AML-193 (cell line): ENCODE measurements at places on chromosomes 6 and 20.

- no peak for DNase-seq
Observed at GRCh38 chr6:153047386-153047785, 44.9 kb upstream of the MTRF1L start.

DNA sequence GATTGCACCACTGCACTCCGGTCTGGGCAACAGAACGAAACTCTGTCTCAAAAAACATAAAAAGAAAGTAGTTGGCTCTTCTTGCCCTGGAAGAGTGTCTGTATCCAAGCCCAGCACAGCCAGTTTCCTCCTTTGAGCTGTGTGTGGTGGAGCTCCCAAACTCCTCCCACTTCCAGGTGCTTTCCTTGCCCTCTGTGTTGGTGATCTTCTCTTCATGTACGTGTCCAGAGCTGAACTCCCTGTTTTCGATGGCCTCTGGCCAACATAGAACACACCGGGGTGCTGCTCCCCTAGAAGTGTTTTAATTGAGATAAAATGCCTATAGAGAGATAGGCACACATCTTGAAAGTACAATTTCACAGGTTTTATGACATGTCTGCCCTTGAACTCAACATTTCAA is 16.7 kb upstream of the SGK2 start:
- no peak for DNase-seq

GRCh38 chr6:1841136-1841535 is 231.4 kb downstream of the FOXC1 start:
- DNase-seq = no peak

DNA sequence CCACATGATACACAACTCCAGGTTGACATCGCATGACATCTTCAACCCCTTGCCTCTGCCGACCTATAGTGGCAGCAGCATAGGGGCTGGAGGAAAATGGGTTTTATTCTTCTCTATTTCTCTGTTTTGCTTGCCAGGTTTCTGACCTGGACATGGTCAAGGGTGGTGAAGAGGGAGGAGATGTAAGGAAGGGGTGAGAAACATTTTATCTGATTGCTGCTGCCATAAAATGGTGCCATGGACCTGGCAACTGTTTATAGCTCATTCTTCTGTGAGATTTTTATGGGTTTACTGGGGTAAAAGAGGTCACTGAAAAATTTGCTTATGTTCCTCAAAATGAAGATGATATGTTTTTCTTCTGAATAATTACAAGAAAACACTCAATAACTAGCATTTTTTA is 266.7 kb upstream of the FOXQ1 start:
- no peak for DNase-seq

DNA sequence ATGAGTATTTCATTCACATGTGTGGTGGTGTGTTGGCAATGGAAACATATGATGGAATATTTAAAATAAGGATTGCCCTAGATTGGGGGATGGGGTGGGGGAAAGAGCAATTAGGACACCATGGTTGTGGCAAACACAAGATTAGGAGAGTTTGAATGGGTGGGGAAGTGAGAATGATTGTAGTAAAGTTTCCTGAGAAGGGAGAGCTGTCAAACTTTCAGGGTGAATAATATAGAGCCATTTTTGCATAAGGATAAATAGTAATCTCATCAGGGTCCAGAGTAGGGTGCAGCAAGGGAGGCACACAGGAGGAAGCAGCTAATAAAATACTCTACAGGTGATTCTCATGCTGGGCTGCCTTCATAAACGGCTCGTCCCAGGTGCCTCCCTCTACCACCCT is 294.9 kb upstream of the MARCKS start:
- no peak for DNase-seq

GRCh38 chr6:45689926-45690615 is 312.3 kb upstream of the SUPT3H start:
- DNase-seq = no peak

DNA sequence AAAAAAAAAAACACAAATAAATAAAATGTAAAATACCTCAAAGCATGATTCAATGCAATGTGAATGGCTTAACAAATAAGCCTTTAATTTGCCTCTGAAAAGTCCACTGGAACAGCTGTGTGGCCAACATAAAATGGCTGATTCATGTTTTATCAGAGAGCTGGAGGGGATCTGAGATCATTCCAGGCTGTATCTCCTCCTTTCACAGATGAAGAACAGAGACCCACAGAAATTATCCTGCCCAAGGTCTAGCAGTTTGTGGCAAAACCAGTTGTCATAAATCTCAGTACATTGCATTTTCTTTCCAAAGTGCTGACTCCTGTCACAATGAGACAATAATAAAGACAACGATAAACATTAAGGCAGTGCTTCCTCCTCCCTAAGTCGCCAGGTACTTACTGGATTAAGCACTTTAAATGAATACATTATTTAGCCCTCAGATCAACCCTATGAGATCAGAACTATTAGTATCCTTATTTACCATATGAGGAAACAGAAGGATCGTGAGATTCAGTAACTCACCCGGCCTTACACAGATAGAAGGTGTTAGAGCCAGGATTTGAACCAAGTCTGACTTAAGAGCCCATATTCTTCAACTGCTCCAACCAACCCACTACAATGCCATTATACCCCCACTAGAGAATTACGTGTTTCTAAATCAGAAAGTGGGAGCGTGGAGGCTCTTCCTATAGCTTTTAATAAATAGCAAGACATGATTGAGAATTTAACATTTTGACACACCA is 118.3 kb downstream of the KIF13A start:
- DNase-seq = no peak

GRCh38 chr6:14966096-14966905 is 279.6 kb upstream of the JARID2 start:
- no peak for DNase-seq

DNA sequence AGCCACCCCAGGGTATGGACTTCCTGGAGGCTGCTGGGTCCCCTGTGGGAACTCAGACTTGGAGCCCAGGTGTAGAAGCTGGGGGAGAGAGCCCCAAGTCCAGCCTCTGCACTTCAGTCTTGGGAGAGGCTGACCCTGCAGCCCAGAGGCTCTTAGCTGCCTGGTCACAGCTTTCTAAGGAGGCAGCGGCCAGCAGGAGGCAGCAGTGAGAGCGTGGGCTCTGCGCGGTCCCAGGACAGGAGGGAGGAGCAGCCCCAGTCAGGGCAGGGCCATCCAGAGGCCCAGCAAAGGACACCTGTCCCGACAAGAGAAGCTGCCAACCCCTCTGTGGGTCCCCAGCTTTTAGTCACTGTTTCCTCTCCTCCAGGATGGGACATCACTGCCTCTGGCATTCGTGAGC is 9.4 kb downstream of the TREML2 start:
- DNase-seq = peak; percentile 62

GRCh38 chr6:116201538-116201937 is 52.3 kb downstream of the TSPYL4 start:
- DNase-seq = no peak

DNA sequence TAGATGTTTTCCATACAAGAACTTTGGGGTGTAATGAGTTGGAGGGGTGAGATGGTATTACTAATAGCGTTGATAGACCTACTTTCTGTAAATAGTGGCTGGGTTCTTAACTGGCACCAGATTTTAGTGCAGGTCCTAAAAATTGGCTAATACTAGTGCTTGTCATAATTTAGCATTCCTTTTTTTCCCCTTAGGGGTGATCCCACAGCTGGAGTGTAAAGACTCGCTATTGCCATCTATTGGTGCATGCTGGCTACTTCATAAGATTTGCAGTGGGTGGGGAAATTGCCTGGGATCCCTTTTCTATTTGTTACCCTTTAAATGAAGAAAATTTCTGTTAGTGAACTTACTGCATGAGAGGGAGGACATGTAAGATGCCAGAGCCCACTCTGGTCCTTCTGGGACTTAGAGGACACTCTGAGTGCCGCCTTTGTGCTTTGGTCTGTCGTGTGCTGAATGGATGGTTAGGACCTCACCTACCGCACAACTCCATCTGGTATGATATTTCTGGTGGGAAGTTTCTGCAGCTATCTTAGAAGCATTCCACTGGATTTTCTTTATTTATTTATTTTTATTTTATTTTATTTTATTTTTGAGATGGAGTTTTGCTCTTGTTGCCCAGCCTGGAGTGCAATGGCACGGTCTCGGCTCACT is 195.5 kb downstream of the JARID2 start:
- peak; percentile 80 for DNase-seq

DNA sequence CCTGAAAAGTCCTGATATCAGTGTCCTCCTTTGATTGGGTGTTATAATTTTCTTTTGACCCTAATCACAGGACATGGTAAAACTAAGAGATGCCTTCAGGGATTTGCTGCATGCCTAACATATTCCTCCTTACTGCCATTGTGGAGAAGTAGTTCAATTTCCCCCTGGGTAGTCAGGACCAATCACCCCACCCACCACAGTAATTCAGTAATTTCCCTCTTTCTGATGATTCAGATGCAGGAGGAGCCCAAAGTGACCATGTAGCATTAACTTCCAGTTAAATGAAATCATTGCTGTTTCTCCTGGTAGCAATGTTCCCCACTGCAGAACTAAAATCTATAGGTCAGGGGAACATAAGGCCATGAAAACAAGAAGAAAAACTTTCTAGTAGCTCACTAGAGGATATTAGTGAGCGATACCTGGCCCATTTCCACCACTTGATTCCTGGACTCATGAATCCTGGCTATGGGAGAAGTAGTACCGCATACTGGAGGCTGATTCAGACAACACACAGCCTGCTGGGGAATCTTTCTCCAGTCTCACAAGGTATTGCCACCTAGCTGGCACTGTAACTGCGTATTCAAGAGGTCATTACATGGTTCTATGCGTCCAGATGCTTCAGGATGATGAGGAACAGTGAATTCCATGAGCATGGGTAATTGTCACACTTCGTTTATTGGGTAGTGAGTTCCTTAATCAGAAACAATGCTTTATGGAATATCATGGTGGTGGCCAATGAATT is 561.2 kb downstream of the HAO1 start:
- DNase-seq = no peak

- no peak for DNase-seq
Observed at GRCh38 chr6:23414922-23415321, 711.1 kb upstream of the NRSN1 start.

DNA sequence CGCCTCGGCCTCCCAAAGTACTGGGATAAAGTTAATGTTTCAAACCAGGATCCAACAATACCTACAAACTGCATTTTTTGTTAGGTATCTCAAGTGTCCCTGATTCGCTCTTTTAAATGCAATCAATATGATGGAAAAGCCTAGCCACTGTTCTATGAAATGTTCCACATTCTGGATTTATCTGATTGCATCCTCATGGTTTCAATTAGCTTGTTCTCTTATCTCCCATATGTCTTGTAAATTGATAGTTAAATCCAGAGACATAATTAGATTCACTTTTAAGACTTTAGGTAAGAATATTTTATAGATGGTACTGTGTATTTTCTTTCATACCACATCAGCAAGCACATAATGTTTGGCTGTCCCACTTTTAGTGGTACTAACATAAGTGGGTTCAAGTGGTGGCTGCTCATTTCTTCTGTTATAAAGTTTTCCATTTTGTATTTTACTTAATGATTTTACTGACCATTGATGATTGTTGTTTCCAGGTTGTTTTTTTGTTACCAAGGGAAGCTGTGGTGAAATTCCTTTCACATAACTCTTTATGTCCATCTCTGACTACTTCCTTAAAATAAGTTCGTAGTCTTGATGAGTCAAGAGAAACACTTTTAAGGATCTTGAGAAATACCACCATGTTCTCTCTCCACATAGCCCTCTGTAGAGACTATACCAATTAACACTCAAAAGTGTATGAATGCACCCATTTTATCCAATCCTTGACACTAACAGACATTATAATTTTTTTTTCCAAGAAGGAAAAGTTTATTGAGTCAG is 40.5 kb downstream of the RNGTT start:
- peak; percentile 74 for DNase-seq

DNA sequence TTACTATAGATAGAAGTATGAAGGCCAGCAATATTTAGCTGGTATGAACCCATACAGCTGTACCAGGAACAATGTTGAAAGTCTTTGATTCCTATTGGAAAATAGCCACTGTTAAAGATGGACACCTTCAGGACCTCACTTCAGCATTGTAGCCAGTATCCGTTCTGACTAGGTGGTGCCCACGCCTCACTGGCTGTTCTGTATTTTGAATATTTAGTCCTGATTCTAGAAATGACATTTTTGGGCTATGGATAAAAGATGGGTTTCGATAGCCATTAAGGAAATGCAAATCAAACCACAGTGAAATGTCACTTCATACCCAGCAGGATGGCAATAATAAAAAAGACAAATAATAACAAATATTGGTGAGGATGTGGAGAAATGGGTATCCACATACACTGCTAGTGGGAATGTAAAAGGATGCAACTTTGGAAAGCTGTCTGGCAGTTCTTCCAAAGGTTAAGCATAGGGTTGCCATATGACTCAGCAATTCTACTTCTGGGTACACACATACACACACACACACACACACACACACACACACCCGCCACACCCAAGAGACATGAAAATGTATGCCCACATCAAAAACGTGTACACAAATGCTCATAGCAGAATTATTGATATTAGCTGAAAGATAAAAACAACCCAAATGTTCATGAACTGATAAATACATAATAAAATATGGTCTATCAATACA is 56.8 kb downstream of the UTRN start:
- DNase-seq = no peak

DNA sequence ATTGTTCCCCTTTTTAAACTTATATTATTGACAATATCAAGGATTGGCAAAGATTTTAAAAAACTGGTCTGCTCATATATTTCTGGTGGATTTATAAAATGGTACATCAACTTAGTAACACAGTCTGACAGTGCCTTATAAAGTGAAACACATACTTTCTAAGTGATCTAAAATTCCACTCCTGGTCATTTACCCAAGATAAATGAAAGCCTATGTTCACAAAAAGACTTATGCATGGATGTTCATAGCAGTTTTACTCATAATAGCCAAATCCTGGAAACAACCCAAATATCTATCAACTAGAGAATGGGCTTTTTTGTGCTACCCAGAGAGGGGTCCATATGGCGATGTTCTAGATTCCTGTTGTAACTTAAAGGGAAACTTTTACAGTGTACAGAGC is 222.4 kb upstream of the FAM83B start:
- DNase-seq = no peak

GRCh38 chr20:57384953-57385761 is 6.0 kb upstream of the RBM38 start:
- no peak for DNase-seq

GRCh38 chr6:111581957-111582356 is 23.7 kb downstream of the TRAF3IP2 start:
- no peak for DNase-seq

DNA sequence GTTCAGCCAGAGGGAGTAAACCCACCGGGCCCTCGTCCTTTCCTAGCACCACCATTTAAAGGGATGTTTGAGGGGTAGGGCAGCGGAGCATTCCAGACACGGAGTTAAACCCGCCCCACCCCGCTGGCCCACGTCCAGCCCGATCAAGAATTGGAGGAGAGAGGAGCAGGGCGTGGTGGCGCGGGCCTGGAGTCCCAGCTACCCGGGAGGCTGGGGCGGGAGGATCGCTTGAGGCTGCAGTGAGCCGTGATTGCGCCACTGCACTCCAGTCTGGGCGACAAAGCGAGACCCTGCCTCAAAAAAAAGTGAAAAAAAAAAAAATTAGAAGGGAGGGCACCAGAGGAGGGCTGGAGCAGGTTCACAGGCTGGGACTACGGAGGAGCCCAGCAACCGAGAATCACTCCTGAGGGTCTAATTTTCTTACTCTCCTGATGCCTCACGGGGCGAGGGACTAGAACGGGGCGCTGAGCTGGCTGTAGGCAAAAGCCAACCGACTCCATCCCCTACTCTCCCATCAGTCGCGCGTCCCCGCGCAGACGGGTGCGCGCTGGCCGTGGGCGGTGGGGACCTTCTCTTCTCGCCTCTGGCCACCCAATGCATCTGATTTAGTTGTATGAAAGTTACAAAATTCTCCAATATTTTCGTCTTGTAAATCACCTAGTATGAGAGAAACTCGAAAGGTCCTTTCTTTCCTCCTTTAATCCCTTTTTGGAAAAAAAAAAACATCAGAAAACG is 6.1 kb upstream of the HSPA1B start:
- DNase-seq = no peak
